ENCODE measurements at places on chromosomes 5 and 9.

DNA sequence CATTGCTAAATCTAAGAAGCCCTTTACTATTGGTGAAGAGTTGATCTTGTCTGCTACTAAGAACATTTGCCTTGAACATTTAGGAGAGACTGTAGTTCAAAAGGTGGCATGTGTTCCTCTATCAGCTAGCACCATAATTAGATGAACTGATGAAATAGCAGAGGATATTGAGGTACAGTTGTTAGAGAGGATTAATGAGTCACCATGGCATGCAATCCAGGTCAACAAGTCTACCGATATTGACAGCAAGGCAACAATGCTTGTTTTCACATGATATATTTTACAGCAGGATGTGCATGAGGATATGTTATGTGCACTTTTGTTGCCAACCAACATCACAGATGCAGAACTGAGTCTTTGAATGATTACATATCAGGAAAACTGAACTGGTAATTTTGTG, 134.3 kb upstream of the CDH9 start:
- DNase-seq, result no peak

GRCh38 chr9:23663536-23663935, 162.5 kb downstream of the ELAVL2 start:
- no peak for DNase-seq

- DNase-seq, result no peak
These were observed 173.7 kb upstream of the NFIB start for GRCh38 chr9:14487547-14488185.

DNA sequence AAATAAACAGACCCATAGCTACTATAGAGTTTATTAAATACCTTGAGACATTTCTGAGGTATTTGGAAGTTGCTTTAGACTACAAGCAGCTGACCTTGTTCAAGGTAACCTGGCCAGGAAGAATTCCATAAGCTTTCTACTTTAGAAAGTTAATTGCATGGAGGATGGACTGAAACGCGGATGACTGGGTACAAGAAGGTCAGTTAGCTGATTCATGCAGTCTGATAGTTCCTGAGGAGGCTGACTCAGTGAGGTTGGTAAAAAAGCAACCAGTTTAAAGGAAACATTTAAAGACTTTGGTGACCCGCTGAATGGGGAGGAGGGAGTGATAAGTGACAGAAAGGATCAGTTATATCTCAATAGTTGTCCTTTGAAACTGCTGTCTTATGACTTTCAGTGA, 670.1 kb upstream of the CDH9 start:
- no peak for DNase-seq

DNA sequence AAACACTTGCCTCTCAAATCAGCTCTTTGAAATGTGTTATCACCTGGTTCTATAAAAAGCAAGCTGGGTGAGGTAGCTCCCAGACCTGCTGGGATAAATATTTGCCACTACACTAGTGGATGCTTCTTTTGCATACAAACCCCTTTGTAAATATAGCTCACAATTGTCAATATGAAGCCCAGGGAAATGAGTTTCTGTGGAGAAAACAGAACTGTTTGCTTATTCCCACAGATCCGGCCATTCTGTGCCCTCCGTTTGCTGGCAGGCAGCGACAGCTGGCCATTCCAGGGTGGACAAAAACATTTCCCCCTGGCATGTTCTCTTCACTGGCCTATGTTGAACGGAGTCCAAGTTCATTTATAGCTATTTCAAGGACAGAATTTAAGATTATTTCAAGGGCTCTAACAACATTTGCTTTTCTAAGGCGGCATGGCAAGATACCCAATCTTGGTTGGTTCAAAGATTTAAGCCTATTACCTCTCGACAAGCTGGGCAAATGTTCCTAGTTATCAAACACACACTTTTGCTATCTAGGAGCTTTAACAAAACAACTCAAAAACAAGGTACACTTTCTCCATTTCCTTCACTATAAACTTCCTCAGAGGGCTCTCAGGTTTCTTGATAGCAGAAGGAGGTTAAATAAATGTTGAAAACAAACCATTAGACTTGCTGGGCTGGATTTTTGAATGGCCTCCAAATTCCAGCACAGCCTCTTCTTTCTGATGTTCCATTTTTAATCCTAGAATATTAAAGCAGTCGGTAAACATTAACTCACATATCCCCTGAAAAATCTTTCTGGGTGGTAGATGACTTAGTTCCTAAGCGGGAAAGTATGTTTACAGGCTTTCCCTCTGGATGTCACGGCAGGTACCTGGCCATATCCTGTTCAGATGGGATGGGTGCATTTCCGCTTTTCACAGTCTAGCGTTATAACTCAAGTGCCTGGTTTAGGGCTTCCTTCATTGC, 332.3 kb downstream of the PLK2 start:
- DNase-seq, result no peak

DNA sequence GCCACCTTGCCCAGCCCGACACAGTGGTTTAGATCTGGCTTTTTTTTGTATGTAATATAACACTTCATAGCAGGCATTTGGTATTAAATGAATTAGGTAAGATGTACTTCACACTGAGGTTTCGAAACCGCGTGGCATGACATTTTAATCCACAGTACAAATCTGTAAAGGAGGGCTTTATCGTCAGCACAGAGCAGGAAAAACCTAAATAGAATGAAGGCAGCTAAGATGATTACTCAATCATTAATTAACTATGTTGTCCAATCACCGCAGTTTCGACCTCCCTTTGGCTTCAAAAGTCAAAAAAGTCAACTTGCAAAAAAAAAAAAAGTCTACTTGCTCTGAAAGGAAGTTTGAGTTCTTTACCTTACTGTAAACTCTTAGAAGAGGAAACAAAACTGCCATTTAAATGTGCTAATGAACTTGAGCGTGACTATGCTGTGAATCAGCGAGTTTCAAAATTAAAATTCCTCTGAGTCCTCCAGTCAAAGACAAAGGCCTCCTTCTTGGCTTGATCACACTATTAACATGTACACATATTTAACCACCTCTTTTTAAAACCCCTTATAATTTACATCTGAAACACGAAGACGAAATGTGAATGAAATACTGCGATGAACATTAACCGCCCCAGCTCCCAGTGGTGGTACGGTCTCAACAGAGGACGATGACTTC, 698 bp upstream of the SEC24A start:
- peak; percentile 30 for DNase-seq

GRCh38 chr5:20340126-20340525, 352.1 kb upstream of the CDH18 start:
- DNase-seq, result no peak

GRCh38 chr5:67291671-67292070, 95.1 kb upstream of the CD180 start:
- DNase-seq, result no peak

DNA sequence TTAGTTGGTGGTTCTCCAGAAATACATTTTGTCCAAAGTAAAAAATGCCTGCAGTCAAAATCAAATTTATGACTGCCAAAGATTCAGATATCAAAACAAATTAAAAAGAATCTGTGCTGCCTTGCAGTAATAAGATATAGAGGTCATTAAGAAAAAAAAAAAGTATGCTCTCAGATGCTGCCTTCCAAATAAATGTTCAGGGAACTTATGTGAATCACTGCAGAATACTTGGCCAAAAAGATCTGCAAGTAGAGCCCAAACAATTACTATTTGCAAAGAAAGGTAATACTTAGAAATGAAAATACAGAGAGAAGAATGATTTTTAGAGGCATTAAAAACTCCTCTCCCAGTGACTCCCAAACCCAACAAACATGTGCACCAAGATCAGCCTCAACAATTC, 52.4 kb downstream of the MRPS27 start:
- DNase-seq, result no peak

- DNase-seq, result no peak
These were observed 37.0 kb downstream of the HACD4 start for GRCh38 chr9:20994486-20994885.

DNA sequence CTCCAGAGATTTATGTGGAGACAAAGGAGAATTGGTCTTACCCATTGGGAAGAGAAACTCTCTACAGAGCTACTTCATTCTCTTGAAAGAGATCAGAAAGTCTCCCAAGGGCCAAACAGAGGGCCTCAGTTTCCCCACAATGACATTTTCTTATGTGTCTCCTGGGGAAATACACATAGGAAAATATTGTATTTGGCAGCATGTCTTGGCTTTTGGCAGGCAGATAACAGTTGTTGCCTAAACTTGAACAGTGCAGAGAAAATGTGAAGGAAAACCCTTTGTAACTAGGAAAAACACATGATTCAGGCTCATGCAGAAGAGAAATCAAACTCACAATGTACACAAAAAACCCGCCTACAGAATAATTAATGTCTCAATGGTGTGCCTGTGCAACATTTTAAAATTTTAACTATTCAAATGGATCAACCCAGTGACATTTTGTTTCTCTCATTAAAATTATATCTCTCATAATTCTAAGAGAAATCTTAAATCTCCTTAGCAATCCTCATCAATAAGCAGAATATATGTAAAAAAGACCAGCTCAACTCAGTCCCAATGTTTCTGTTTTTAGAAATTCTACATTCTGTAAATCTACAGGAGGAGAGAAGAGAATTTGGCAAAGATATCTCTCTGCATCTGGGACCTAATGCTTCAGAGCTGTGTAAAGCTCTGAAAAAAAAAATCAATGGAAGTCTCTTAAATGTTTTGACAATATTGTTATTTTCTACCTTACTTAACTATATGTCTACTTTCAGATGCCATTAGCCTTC, 205.1 kb downstream of the ADAMTSL1 start:
- DNase-seq, result no peak

- DNase-seq, result no peak
These were observed 44.5 kb upstream of the SUSD3 start for GRCh38 chr9:93013856-93014582.

DNA sequence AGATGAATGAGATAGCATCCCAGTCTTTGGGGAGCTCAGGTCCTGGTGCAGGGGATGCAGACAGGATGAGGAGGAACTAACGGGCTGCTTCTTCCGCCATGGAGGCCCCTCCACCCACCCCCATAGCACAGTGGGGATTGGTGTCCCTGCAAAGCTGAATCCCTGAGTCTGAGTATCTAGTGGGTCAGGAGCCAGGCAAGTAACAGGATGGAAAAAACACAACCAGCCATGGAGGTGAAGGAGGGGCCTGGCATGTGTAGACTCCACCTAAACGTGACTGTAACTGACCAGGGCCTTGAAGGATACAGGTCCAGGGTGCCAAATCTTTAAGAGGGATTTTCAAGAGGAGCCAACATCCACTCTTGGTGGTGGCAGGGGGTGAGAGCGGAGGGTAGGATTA, 327.8 kb upstream of the MSX2 start:
- DNase-seq, result no peak

GRCh38 chr5:161167016-161167767, 315.2 kb upstream of the ATP10B start:
- DNase-seq, result no peak

GRCh38 chr9:111979561-111979960, 82.9 kb downstream of the UGCG start:
- DNase-seq, result no peak

DNA sequence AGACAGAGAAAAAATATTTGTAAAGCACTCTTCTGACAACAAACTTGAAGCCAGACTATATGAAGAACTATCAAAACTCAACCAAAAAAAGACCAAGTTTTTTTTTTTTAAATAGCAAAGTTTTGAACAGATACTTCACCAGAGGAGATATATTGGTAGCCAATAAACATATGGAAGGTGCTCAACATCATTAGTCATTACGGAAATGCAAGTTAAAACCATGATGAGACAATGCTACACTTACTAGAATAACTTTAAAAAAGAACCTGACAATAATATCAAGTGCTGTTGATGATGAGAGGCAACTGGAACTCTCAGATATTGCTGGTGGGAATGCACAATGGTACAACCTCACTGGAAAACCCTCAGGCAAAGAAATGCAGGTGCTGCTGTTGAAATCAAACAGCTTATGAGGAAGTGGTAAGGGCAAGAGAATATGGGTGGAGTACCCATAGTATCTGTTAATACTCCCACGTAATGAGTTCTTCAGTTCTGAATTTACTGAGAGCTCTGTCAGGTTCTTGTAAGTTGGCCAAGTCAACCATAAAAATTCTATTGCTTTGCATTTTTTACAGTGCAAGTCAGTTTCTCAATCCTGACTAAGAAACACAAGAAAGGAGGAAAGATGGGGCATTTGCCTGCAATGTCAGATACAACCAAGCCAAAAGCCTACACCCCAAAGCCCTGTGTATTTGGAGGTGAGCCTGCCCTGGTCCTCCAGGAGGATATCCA, 87.3 kb upstream of the GNAQ start:
- peak; percentile 39 for DNase-seq

DNA sequence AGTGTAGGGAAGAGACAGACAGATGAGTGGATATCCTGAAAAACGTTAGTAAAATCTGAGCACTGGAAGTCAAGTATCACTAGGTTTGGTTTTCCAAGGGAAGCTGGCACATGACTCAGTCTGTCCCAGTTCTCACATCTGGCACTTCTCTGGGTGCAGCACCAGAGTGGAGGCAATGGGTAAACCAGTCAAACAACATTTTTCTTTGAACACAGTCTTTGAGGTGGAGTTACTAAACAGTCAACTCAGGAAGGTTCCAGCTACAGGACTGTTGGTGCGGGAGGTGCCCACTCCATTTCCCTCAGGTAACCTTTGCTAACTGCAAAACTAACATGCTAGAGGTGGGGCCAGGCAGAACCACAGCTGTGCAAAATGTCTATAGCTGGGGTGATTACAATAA, 301.4 kb upstream of the RFX3 start:
- DNase-seq, result no peak

DNA sequence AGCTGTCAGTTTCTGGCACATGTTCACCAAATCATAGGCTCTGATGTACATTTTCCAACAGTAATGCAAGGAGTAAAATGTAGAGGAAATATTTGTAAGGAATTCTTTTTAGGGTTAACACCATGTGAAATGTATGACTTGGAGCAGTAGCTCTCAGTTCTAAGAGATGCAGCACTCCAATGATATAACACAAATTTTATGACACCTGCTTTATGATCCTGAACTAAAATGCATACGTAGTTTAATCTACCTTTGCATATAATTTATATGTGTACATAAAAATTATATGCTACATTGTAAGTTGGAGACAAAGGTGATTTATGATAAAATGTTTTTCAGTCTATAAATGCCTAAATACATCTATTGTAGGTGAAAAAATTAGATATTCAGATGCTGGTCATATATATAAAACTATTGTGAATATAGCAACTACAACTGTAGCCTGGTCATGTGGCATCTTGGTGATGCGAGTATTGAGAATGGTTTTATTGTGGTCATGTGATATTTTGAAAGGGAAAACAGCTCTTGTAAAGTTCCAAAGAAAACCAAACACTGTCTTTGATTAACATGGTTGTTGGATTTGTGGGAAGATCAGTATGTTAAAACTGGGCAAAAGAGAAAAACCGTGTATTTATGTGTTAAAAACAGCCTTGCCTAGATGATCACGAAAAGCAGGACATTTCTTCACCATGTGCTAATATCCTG, 171.0 kb downstream of the TRIO start:
- no peak for DNase-seq

DNA sequence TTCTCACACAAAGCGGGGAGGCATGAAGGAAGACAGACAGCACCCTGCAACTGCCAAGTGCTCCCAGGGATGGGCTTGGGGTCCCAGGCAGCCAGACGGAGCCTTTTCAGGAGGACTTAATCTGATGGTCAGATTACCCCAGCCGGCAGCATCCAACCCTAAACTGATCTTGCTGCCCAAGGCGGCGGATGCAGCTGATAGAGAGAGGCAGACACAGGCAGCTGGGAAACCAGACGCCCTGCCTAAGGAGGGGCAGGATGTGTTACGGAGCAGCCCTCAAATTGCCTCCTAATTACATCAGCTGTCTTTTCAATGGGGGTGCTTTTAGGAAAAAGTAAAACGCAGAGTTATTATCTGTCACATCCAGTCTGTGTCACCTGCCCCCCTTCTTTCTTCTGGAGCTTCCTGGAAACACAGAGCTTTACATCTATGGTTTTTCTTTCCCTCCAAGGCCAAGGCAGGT, 190.9 kb upstream of the PANK3 start:
- no peak for DNase-seq

GRCh38 chr5:67021521-67021920, 175.1 kb downstream of the CD180 start:
- DNase-seq, result no peak

Data from AG20443 (cell line).